ENCODE measurements at places on chromosomes 3 and 15.

DNA sequence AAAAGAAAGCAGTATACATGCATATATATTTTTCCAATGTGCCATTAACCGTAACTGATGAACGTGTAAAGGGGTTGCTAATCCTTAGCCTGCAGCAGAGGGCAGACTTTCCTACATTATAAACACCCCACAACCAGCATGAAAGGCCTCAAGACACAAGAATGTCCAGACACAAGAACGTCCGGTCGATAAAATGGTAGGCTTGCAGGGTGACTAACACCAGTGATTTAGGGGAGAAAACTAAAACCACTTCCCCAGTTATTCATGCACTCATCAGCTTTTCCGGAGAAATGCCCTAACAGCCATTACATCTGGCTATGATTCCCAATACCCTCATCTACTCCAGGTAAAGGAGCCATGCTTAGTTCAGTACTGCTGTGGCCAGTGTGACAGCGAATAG, 57.4 kb downstream of the LRTM1 start:
- DNase-seq, result no peak

DNA sequence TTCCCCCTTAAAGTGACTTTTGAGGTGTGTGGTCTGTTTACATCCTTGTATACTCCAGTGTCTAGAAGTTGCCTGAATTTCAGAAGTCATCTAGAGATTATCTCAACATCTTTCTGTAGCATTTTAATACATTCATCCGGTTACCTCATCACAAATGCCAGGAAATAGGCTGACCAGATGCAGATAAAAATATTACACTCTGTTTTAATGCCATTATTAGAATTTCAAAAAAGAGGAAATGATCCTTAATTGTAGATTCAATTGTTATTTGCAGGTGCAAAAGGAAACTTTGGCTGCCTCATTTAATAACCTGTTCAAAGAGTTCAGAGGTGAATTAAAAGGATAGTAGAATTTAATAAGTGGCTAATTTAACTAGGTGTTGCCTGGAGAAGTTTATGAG, 290.9 kb downstream of the C3orf38 start:
- DNase-seq, result no peak

GRCh38 chr3:98376631-98377030, 13.8 kb upstream of the OR5K3 start:
- DNase-seq, result no peak

- DNase-seq, result no peak
Measured at GRCh38 chr3:45088543-45089358, 57.4 kb downstream of the CDCP1 start.

DNA sequence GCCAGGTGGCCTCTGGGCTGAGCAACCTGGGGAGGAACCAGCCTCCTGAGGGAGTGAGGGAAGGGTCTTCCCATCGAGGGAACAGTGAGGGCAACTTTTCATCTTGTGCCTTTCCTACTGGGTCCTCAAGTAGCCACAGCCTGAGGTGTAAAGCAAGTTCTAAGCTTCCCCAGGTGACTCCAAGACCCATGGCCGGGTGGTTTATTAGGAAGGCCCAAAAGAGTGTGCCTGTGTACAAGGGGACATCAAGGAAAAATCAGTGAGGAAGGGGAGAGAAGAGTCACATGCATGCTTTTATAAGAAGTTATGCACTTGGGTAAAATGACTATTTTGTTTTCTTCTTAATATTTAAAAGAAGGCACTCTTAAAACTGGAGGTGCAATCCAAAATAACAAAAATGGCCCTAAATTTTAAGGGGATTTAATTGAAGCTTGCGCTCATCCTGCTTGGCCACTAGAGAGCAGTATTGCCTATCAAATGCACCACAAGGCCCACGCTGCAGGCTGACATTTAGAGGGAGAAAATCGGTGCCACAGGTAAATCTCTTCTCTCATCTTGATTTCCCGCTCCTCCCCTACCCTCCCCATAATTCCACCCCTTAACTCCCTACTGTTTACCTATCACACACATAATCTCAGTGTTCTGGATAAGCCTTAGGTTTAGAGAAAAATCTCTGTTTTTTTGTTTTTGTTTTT, 6.7 kb downstream of the NANOGP8 start:
- no peak for DNase-seq

GRCh38 chr15:38474155-38474757, 20.3 kb downstream of the FAM98B start:
- no peak for DNase-seq

GRCh38 chr3:47323431-47324277, 40.9 kb downstream of the KLHL18 start:
- no peak for DNase-seq

- DNase-seq, result no peak
Measured at GRCh38 chr15:50107157-50107556, 11.9 kb downstream of the ATP8B4 start.

GRCh38 chr3:138578961-138579574, 15.0 kb downstream of the CEP70 start:
- no peak for DNase-seq

DNA sequence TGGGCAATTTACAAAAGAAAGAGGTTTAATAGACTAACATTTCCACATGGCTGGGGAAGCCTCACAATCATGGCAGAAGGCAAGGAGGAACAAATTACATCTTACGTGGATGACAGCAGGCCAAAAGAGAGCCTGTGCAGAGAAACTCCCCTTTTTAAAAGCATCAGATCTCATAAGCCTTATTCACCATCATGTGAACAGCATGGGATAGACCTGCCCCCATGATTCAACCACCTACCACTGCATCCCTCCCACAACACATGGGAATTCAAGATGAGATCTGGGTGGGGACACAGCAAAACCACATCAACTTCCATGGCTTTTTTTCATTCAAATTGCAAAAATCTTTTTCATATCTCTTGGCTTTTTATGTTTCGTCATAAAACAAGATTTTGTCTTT, 67.6 kb upstream of the GADL1 start:
- DNase-seq, result no peak

DNA sequence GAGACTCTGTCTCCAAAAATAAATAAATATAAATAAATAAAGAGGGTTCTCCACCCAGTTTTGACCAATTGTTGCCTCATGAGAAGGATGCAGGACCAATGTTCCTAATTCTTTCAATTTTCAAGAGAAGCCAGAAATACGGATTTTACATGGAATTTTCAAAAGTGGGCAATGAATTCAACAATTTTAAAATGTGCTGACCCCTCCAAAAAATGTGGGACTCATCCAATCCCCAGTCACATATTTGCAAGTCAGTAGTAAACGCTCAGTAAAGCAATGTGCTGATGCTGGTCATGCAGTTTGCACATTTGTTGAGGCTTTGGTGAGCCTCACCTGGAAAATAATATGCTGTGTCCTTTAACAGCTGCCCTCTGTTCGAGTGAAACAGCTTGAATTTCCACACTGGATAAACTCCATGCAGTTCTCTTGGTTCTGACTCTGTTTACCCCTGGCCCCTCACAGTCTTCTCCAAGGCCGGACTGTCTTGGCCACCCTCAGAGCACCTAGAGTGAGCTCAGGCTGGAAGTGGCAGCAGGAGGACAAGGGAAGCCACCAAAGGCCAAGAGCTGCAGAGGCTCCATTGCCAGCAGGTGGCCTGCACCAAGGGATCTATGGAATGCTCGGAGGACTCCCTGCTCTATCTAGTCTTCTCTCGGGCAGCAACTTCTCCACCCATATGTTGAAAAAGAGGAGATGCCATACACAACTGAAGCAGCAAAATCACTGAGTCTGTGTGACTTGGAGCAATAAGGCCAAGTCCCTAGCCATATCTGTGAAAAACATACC, 246.8 kb downstream of the UACA start:
- no peak for DNase-seq

DNA sequence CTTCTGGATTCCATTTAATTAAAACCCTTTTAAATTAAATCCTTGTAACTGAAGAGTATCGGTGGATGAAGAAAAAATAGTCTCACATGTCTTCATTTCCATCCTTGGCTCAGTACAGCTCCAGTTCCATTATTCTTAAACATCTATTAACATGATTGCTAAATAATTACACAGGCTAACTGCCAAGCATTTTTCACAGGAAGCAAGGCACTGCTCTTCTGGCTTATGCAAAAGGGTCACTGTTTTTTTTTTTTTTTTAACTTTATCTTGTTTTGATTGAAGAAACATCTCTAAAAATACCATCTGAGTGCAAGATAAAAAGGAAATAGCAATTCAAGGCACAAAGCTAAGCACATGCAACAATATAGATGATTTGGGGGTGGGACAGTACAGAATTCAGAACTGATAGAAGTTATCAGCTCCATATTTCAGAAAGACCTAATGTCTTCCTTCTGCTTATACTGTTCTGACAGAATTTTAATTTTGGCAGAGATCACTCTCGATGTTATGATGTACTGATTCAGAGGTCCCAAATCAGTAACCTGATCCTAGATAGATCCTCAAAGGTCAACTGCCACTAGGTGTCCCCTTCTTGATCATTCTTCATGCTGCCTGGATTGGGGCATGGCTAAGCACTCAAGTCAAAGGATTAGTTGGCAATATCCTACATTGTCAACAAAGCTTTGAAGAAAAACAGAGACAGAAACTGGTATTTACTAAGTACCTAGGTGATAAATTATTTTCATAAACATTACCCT, 57.8 kb upstream of the ACTC1 start:
- DNase-seq, result no peak

- no peak for DNase-seq
Measured at GRCh38 chr3:187798126-187798525, 52.9 kb upstream of the BCL6 start.
